HL-60 (cell line): ENCODE measurements at places on chromosomes 13 and 19.

GRCh38 chr13:34886987-34887386 is 55.1 kb upstream of the NBEA start:
- no peak for DNase-seq

DNA sequence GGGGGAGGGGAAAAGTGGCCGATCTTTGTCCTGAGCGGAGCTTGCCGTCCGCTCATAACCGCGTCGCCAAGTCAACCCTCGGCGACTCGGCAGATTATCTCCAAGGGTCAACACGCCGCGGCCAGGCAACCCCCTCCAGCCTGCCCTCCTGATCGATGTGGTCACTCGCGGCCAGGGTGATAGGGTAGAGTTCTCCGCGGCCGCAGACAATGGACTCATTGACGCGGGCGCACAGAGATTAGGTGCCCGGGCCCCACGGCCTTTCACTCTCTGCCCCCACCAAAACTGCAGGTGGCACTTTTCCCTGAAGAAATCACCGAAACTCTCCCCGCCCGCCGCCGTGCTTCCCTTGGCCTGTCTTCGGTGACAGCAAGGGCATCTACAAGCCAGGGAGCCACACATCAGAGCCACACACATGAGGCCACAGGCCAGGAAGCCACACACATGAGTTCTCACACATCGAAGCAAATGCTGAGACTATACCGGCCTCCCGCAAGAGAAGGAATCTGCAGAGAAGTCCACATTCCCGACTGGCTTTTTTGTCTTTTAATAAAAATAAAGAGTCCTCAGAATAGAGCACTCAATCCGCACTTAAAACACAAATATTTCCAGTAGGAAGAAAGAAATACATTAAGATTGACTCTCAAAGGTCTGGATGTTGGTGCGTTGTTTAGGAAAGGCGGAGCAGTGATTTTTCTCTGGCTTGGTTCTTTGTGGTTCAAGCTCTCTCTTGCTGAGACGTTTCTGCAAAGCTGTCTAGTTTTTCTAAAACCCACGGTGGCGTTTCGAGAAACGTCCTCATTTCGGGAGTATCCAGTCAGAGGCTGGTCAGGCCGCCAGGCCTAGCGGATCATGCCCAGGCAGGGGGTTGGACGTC is 1.5 kb upstream of the PDX1 start:
- DNase-seq, result no peak

DNA sequence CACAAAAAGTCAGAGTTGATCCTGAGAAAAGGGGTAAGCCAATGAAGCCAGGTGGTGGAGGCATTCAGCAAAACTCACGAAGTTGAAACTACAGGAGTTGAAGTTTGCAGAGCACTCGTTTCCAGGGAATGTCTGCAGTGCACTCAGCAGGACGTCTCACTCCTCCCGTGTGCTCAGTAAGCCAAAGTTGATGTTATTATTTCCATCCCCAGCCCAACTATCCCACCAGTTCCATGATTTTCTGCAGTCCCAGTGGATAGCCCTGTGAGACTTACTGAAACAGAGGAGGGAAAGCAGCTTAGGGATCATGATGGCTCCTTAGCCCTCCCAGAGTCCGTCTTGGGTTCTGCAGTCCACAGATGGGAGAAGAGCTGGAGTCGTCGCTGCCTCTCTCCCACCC is at the start of gene TARM1:
Gene TARM1, minus strand, starts transcription at position 334 of the 400 bp plus-strand sequence. Its CDS starts 25 bp downstream, at position 309.
- DNase-seq, result no peak

DNA sequence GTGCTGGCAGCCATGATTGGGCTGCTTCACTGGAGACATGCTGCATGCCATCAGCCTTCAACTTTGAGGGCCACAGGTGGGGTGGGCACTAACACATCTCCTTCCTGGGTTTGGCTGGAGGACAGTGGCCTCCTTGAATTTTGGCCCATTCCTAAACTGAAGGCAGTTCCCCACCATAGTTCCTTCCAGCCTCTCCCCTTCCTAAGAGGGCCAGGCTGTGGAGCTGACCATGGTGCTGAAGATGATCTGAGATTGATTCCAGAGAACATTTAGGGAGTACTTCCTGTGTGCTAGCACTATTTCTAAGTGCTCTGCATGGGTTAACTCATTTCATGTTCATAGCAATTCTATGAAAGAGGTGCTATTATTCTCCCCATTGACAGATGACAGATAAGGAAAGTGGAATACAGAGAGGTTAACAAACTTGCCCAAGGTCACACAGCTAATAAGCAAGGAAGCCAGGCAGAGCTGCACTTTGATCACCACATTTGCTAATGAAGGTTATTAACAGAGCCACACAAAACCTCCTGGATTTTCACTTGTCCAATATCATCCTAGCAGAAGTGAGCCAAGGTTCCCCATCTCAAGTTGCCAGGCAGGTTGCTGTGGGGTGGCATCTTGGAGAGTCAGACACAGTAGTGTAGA is 175.3 kb downstream of the ZIC5 start:
- DNase-seq, result peak; percentile 25

- DNase-seq, result no peak
Measured at GRCh38 chr13:106275446-106276032, 259.9 kb downstream of the EFNB2 start.

DNA sequence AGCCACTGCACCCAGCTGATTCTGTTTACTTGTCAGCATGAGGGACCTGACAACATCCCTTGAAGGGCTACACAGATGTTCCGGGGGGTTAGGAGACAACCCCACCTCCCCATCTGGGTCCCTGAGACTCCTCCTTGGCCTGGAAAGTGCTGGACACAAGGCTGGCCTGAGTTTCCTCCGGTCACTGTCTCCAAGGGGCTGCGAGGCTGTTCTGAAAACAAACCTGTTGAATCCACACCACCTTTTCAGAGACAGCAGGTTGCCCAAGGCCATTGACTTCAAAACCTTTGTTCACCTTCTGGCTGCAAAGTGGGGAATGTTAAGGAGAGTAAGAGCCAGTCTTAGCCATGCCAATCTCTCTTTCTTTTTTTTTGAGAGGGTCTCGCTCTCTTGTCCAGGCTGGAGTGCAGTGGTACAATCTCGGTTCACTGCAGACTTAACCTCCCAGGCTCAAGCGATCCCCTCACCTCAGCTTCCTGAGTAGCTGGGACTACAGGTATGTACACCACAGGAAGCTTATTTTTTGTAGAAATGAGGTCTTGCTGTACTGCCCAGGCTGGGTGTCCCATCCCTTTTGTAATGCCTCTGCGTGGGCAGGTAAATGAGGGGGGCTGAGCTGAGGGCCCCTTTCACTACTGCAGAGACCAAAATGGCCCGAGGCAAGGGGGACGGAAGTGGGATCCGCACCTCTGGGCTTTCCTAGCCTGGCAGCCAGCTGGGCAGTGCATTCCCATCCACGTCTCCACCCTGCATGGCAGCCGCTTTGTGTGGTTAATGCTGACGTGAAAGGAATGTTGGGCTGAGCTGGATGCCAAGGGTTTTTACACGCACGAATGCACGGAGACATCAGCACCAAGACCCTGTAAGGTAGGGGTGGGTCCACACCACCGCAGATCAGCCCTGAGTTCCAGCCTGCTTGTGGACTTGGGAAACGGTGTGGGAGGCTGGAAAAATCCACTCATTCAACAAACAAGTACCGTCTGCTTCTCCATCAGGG is 1.9 kb upstream of the ZNF628 start:
- no peak for DNase-seq

- no peak for DNase-seq
Measured at GRCh38 chr19:41995959-41996797, 2.1 kb upstream of the ATP1A3 start.

GRCh38 chr19:16327501-16327900 is 2.9 kb downstream of the KLF2 start:
- DNase-seq, result no peak

GRCh38 chr19:33221638-33222037 is 4.0 kb downstream of the SLC7A10 start:
- no peak for DNase-seq

- peak; percentile 25 for DNase-seq
Measured at GRCh38 chr19:49555600-49556411, 24.6 kb downstream of the NOSIP start.

GRCh38 chr13:51849145-51850101 is 4.4 kb upstream of the TMEM272 start:
- no peak for DNase-seq

GRCh38 chr13:98941126-98941525 is 36.7 kb downstream of the DOCK9 start:
- peak; percentile 26 for DNase-seq

GRCh38 chr13:42703740-42704139 is 77.6 kb upstream of the FAM216B start:
- DNase-seq, result no peak

DNA sequence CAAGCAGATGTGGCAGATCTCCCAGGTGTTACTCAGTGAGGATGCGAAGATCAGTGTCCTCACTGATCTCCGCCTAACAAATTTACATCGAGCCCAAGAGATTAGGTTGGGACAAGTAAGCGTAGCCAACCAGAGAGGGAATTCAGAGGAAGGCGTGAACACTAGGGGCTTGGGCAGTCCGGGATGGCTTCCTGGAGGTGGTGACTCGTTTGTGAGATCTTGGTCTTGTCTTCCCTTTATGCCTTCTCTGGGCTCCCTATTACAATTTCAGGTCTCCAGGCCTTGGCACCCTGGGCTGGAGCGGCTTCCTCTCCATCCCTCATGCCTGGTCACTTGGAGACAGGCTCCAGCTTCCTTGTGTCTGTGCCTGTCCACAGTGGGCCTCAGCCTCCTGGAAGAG is 6.2 kb downstream of the SF3A2 start:
- no peak for DNase-seq

DNA sequence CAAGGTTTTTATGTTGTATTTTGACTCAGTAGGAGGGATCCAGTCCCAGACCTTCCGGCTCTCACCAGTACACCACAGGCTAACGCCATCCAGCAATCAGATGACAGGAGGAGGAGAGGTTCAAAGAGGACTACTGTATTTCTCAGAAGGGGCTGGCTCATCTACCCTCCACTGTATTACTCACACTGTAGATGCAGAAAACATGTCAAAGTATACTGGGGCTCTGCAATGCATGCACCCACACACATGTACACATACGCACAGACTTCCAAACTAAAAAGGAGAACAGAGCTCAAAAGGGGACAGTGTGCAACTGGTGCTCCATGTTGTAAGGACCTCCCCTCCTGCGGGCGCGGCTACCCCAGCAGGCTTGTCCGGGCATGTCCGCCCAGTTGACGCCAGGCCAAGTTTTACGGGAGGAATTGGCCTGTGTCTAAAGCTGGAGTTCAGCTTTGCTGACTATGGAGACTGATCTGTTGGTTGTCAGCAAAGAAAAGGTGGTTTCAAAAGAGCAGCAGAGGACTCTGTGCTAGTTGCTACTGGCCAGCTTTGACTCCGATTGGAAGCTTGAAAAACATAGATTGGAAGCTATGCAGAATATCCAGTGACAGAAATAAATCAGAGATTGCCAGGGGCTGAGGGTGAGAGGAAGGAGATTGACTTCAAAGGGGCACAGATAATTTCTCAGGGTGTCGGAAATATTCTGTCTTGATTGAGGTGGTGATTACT is 314.2 kb downstream of the DLEU7 start:
- no peak for DNase-seq

GRCh38 chr13:37870895-37871550 is 1.5 kb upstream of the TRPC4 start:
- no peak for DNase-seq

DNA sequence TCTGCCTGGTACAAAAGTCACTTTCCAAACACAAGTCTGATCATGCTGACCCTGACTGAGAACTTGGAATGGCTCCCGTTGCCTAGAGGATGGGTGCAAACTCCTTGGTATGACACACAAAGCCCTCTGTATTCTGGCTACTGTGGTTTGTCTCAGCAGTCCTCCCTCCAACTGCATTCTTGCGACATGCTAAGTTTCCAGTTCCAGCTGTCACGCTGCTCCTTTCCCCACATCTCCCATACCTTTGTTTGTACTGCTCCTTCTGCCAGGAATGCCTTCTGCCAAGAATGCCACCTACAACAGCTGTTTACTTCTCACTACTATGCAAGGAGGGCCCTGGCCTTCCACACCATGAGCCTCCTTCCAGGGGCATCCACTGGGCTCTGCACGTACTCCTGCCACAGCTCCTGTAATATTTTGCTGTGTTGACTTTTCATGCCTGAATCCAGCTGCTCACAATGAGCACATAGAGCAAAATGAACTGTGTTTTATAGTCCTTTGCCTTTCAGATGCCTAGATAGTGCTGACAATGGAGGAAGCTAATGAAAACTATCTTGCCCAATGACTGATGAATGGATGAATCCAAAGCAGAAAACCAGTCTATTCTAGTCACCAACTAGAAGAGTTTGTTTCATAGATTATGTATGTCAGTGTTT is 543.7 kb downstream of the EFNB2 start:
- no peak for DNase-seq

DNA sequence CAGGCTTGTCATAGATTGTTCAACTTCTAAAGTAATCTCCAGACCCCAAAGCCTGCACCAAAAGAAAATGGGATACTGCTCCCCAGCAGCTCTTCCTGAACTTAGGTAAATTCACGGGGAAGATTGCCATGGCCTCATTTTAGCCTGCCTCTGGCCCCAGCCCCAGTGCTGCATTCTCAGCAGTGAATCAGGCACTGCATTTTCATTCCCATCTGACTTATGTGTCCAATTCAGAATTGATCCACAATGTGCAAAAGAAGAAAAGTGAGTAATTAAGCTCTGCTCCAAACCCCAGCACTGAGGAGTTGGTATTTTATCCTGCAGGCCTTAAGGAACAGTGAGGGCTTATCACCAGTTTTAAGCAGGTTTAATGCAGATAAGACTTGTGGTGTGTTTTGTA is 176.4 kb downstream of the KCTD12 start:
- no peak for DNase-seq

- DNase-seq, result no peak
Measured at GRCh38 chr13:83378908-83379307, 503.4 kb downstream of the SLITRK1 start.

DNA sequence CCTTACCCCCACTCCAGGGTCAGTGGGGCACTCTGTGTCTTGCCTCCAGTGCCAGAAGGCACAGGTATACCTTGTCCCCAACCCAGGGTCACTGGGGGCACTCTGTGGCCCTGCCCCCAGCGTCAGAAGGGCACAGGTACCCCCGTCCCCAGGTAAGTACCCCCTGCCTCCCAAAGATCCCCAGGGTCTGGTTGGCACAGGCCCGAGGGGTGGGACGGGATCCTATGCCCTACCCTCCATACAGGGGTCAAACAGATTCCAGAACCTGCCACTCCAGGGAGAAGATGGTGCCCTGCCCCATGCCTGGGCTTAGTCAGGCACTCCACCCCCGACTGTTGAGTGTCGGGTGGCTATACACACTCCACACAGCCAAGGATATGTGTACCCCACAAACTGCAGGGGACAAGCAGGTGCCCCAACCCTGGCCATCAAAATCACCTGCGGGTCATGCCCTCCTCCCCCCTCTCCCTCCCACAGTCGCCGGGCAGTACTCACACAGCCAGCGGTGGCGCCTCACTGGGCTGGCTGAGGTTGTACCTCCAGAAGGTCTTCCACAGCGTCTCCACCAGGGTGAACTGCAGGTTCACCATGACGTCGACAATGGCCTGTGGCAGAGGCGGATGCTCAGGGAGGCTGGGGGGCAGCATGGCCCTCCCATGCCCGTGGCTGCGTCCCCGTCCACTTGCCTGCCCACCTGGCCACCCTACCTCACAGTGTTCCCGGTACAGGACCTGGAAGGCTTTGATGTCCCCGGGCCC is 13.8 kb downstream of the DCAF15 start:
- no peak for DNase-seq
